Astrocyte (in vitro differentiated cells and primary cell): ENCODE measurements at places on chromosomes 11 and 22. TPM values are rescaled to one million over a fixed set of nuclear protein-coding genes. Genes with fewer than 3 reads are reported as not detected.

- DNase-seq, result no peak
Observed at GRCh38 chr22:30792456-30792855, 97.8 kb downstream of the OSBP2 start.

DNA sequence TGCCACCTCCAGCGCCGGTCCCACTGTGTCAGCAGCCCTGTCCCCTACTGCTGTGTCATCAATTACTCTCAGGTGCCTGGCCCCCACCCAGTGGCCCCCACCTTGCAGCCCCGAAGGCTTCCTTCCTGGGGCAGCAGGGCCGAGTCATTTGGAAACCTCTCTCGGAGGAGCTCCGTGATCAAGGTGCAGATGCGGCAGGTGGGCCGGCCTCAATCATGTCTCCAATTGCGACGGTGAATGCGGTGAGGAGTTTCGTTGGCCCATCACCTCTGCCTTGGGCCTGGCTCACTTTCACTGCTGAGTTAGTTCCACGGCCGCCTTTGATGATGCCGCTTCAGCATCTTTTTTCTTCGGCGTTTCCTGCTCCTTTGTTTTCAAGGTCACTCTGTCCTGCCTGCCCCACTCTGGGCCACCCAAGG lies 11.3 kb upstream of the CXCR5 start:
- DNase-seq, result no peak

- no peak for DNase-seq
Observed at GRCh38 chr11:48163360-48164100, 53.1 kb upstream of the OR4B1 start.

DNA sequence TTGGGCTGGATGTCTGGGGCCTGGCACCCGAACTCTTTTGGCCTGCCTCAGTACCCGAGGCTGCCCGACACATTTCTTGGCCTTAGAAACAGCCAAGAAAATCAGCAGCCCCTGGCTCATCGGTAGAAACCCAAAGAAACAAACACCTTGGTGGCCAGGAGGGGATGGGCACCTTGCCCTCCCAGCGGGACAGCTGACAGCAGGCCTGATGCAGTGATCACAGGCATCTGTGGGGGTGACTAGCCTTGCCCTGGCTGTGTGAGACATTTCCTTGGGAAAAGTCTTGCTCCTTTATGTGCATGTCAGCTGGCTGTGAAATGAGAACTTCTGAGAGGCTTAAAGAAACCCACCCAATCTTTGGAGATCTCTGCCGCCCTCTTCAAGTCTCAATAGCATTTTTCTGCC lies 60.9 kb downstream of the SMIM38 start:
- no peak for DNase-seq

- DNase-seq, result no peak
Observed at GRCh38 chr22:23751441-23751996, 607 bp upstream of the ZNF70 start.

- DNase-seq, result no peak
Observed at GRCh38 chr22:50523458-50523805, 2.0 kb downstream of the SCO2 start.

DNA sequence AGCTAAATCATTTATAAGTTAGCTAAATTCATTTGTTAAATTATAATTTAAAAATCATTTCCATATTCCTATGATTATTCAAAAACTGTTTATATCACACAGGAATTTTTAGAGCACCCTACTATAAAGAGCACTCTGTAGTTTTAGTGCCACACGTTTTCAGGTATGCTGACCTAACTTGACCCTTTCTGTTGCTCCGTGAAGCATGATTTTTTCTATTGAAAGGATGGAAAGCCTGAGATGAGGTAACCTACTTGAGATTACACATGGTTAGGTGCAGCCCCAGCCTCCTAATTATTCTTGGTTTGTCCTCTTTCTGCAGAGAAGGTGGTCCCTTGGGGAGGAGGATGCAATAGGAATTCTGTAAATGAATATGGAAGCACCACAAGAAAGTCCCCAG lies 72.6 kb downstream of the PPFIBP2 start:
- DNase-seq, result no peak

- peak; percentile 81 for DNase-seq
Observed at GRCh38 chr22:45740236-45740635, 68.6 kb downstream of the ATXN10 start.

GRCh38 chr22:38461414-38462081 lies 6.3 kb upstream of the KDELR3 start:
- DNase-seq, result peak; percentile 83

- no peak for DNase-seq
Observed at GRCh38 chr11:42812361-42812760, 499.4 kb upstream of the API5 start.

DNA sequence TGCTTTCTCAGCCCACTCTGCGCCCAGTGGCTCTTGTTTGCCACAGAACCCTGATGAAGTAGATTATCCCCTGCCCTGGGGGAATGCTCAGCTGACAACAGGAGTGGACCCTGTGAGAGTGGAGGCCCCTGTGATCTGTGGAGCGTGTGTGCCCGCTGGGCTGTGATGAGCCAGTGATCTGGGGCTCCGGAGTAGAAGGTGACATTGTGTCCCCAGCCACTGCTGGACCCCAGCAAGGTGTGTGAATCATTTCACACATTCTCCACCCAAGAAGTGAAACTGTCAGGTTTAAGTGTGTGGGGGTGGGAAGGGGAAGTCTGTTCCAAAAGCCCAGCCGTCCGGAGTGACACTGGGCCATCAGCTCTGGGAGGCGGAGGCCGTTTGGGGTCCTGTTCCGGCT lies 33.1 kb upstream of the GRAMD4 start:
- DNase-seq, result no peak

DNA sequence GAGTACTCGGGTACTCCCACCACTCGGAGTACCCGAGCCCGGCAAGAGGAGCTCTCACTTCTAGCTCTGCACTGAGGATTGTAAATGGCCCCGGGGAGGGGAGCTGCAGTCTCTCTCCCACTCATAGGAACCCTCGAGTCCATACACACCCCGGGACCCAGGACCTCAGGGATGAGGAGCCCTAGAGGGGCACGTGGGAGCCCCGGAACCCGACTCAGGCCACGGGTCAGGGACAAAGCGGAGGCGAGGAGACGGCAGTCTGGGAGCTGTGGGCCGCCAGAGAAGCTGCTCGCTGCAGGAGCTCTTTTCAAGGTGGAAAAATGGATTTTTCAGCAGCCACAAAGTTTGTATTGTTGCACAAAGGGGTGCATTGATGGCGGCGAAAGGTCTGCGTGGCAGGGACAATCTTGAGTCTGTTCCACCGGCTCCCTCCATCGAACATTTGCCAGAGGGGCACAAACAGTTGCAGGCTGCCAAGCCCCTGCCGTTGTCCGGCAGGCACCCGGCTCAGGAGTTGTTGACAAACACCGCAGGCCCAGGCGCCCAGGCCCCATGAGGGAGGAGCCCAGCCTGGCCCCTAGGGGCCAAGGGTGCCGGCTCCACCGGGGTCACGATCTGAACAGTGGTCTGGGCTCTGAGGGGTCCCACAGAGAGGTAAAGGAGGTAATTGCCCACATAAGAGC lies 5.7 kb upstream of the FLI1 start:
- DNase-seq, result no peak

DNA sequence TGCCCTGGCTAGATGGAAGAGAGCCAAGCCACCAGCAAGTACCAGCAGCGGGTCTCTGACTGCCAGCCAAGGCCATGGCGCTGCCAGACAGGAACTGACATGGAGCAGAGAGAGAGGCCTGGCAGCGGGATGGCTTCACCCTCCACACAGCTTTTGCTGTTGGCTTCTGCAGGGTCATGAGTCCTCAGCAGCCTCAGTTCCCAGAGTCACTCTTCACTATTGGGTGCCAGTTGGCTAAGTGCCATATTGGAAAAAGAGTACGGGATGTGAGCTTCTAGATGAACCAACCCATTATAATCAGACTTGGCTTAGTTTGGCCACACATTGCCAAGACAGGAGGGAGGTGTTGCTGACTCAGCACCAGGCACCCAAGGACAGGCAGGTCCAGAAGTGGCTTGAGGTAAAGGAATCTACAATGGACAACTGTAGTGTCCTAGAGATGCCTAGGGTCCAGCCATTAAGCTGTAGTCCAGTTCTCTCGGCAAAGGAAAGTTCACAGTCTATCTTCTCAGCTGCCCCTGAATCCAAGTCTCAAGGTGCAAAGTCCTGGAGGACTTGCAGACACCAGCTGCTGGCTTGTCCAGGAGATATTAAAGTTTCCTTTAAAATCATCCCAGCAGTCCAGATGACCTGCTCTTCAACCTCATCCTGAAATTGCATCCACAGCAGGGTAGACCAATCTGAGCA lies 40.7 kb upstream of the POU2AF1 start:
- no peak for DNase-seq

DNA sequence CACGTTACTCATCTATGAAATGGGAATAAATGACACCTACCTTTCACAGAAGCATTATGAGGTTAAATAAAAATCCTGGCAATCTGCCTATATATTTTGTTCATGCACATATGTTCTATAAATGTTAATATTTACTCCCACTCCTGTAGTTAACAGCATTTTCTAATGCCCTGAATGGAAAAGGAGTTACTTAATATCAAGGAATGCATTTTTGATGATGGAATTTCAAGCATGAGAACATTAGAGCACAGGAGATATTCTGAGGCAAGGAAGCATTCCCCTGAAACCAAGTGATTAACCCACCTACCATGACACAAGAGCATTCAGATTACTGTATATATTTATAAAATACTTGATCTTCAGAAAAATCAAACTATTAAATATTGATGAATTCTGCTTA lies 102.1 kb downstream of the ARHGAP32 start:
- DNase-seq, result peak; percentile 72

- no peak for DNase-seq
Observed at GRCh38 chr11:121340032-121340580, 47.5 kb downstream of the SC5D start.

DNA sequence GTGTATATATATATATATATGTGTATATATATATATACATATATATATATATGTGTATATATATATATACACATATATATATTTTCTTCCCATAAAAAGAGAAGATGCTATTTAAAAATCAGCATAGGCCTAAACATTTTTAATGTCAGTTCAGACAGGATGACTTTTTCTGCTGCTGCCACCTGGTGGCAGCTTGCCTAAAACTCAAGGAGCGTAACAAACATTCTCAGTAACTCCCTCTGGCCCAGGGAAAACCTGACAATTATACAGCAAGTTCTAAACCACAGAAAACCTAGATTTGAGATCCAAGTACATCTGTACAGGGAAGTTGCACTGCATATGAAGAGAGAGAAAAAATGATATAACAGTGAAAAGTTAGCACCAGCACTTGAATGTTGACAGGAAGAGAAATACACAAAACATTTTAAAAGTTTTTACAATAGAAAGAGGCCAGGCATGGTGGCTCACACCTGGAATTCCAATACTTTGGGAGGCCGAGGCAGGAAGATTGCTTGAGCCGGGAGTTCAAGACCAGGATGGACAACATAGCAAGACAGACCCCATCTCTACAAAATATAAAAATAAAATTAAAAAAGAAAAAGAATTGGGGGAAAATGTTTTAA lies 16.6 kb downstream of the OR8A1 start:
- peak; percentile 16 for DNase-seq

- peak; percentile 97 for DNase-seq
Observed at GRCh38 chr22:17969701-17970113, 54.7 kb downstream of the MICAL3 start.

DNA sequence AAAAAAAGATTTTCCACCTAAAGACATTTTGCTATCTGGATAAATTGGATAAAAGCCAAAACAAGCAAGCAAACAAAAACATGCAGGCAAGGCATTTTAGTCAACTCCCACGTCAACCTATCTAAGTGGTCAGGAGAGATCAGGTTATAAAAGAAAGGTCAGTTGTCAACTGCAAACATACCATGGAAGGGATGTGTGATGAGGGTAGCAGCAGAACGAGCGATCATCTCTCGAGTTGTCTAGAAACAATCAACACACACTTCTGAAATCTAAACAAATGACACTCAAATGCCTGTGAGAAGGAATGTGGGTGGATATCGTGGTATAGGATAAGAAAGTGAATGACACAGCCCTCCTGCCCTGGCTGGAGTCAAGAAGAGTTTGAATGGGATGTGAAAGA lies 10.9 kb downstream of the MTCH2 start:
- no peak for DNase-seq

GRCh38 chr11:62921201-62921572 lies at the start of gene CHRM1:
Gene CHRM1, minus strand, starts transcription at chr11:62921363. Its CDS starts 10,263 bp downstream, at chr11:62911100.
- DNase-seq, result no peak

- DNase-seq, result no peak
Observed at GRCh38 chr11:62479631-62480201, 60.9 kb downstream of the SCGB1A1 start.

DNA sequence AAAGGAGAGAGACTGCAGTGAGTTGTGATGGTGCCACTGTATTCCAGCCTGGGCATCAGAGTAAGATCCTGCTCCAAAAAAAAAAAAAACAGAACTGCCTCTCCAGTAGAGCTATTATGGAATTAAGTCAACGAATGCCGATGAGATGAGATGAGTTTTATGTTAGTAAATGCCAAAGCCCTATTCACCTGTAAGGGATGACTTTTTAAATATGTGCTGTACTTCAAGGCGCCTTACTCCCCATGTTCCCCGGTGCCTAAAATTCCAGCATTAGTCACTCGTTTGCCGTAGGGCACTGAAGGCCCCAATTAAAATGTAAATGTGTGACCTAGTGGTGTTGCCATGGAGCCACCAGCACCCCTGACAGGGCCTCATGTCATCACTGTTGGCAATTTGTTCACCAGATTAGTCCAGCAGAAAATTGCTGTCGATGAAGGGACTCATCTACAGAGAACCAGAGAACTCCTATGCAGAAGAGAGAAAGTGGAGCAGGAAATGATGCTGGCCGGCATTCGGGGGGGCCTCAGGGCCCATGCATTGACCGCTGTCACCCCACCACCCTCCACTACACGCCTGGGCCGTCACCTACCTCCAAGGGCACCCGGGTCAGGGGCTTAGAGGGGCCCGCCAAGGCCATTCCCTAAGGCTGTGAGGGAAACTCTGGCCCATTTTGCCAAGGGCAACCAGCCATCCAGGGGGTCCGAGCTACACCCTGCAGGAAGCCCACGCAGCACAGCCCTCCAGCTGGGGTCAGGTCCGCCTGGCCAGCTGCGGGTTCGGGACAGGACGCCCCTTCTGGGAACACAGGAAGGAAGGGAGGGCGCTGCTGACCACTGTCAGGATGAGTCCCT lies 17.8 kb downstream of the LIF start:
- DNase-seq, result peak; percentile 67

DNA sequence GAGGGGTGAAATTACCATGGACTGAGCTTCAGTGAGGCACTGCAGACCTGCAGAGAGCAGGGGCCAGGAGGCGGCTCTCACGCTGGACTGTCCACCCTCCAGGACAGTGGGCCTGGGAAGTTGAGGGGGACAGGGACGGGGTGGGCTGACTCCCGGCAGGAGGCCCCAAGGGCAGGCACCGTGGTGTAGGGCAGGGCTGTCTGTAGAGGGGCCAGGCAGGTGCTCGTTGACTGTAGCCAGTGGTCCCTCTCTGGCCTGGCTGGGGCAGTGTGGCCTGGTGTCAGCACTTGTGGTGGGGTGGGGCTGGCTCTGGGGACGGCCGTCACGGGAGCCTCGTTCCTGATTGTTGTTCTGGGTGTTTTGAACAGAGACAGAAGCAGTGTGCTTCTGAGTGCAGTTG lies 46.4 kb downstream of the MUC6 start:
- no peak for DNase-seq

OR52N4 gene
- total RNA-seq, result not detected in 2 replicates

TBCEL gene
- 25.9 and 30.1 TPM in 2 replicates for total RNA-seq

TRIM34 gene
- total RNA-seq, result 1.2 and 4.6 TPM in 2 replicates

KRTAP5-11 gene
- not detected in 2 replicates for total RNA-seq
